ENCODE measurements at places on chromosomes 2 and 18.

DNA sequence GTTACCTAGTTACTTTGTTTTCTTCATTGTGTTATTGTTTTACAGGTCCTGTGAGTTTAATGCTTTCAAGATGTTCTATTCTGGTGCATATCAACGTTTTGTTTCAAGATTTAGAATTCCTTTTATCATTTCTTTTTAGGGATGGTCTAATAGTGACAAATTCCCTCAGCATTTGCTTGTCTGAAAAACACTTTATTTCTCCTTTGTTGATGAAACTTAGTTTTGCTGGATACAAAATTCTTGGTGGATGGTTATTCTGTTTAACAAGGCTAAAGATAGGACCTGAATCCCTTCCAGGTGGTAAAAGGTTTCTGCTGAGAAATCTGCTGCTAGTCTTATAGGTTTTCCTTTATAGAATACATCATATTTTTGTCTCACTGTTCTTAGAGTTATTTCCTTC lies 102.3 kb downstream of the RND3 start:
- H3K27me3 ChIP-seq: no peaks in the 10 kb centered on the region
- DNase-seq: no peak
- H3K4me3 ChIP-seq: no peak overlapping the region
- H3K4me1 ChIP-seq: no peaks in the 10 kb centered on the region
- H3K27ac ChIP-seq: no peak overlapping the region

DNA sequence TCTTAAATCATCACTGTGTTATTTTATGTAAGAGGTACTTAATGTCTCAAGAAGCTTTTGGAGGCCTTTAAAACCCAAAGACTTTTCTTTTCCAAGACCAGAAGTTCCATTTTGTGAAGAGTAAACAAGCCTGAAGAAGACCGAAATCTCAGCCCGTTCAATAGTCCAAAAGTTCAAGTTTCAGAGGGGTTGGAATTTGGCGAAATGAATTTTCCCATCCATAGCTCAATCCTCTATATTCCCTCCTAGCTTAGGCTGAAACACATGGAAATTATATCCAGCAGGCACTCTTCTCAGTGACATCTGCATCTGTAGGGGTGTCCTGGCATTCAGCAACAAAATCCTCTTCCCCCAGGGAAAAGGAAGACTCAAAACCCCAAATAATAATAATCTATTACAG lies 344.6 kb downstream of the ARHGAP15 start:
- no peaks in the 10 kb centered on the region for H3K27me3 ChIP-seq
- DNase-seq: no peak
- no peaks in the 10 kb centered on the region for H3K36me3 ChIP-seq
- H3K4me3 ChIP-seq: no peak overlapping the region
- H3K27ac ChIP-seq: no peak overlapping the region

- no peaks in the 10 kb centered on the region for H3K27me3 ChIP-seq
- H3K4me1 ChIP-seq: peaks cover 20% of the 10 kb centered on the region
- no peak for DNase-seq
These were observed 4.3 kb downstream of the UBXN2A start for GRCh38 chr2:23944527-23944926.

DNA sequence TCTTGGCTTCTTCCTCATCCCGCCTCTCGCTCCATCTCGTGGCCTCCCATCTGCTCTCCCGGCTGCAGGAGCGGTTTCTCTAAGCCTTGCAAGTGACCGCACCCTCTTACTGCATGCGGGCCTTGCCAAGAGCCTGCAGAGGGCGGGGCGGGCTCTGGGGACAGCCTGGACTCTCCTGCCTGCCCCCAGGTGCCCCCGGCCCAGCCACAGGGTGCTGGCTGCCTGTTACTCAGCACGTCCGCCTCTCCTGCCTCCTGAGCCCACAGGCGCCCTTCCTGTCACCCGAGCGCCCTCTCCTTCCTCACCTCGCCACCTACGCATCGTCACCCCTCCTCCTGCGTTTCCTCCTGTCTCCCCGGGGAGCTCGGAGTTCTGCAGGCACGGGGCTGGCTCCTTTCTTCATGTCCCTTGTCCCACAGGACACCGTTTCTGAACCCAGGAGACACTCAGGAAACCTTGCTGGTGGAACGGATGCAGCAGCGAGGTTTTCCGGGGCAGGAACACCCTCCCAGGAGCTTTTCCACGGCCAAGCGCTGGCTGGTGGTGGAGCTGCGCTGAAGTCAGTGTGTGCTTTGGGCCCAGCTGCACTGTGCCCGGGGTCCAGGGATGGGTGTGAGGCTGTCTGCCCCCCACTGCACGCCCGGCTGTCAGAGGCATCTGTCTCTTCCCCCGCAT lies 28.5 kb downstream of the HPCAL1 start:
- no peak overlapping the region for H3K4me3 ChIP-seq
- H3K4me1 ChIP-seq: peaks cover 29% of the 10 kb centered on the region

DNA sequence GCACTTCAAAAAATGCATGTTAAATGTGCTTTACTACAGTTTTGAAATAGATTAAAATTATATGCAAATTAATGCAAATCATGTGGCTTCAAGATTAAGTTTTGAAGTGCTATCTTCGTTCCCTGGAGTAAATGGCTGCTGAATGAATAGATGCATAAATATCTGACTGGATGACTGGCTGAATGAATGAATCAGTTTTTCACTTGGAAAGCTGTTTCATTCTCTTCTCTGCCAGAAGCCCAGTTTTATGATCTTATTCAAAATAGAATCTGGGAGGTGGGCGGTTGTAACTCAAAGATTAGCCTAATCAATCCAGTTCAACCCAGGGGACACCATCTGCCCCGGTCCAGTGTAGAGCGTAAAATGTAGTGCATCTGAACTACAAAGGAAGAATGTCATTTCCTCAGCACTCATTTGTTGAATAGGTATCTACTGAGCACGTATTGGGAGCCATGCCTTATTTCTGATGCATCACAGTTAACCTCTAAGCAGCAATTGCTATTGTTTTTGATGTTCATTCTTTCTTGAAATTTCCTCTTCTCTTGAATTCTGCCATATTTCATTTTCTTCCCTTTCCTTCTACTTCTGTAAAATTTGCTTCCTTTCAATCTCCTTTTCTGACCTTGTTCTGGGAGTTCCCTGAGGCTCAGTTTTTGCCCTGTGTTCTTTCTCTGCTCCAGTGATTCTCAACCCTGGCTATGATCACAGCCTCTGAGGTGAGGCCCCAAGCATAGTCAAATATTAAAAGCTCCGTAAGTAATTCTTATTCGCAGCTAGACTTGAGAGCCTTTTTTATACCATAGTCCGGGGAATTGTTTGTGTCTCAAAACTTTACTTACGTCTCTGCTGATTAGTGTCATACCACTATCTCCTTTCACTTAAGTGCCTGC lies 282.7 kb downstream of the PARD3B start:
- no peaks in the 10 kb centered on the region for H3K27me3 ChIP-seq
- H3K4me1 ChIP-seq: no peaks in the 10 kb centered on the region
- no peaks in the 10 kb centered on the region for H3K36me3 ChIP-seq

- H3K36me3 ChIP-seq: peaks cover 75% of the 10 kb centered on the region
- no peak overlapping the region for H3K4me3 ChIP-seq
- H3K27ac ChIP-seq: no peak overlapping the region
- H3K4me1 ChIP-seq: no peaks in the 10 kb centered on the region
These were observed 16.9 kb downstream of the ERCC3 start for GRCh38 chr2:127277028-127277427.

DNA sequence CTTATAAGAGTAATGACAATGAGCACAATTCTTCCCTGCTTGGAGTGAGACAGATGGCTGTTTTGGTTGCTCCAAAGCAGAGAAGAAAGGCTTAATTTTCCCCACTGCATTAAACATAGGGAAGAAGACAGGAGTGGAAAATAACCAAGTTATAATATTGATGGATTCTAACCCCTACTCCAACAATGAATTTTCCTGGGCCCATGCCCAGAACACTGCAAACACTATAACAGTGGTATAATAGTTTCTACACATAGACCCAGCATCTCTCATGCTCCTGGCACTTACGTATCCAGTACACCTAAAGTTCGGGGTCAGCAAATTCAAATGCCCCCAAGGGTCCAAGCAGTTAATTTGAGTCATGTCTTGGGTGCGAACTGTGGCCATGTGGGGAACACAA lies 613.4 kb downstream of the PLCL1 start:
- no peaks in the 10 kb centered on the region for H3K4me1 ChIP-seq
- no peaks in the 10 kb centered on the region for H3K27me3 ChIP-seq
- H3K36me3 ChIP-seq: no peaks in the 10 kb centered on the region

DNA sequence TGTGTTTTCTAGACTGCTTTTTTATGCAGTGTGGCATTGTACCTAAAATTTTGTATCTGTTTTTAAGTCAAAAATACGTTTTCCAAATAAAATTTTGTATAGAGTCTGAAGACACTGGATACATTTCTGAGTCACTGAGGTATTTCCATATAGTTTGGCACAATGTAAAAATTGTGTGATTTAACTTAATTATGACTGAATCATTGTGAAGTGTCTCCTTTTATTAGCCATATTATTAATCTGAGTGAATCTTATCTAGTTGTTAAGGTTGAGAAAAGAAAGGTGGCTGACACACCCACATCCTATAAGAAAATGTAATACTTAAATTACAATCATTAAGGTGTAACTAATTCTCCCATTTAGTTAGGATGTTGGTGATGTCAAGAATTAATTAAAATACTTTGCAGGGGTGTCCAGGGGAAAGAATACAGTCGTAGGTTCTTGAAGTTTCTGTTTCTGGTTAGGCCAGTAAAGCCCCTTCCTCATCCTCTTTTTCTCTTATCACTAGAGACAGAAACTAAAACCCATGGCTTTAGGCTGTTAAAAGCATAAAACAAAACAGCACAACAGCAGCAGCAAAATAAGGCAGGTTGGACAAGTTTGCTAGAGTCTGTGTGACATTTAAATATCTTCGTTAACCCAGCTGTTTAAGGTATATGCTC lies 71.6 kb downstream of the UBE2E3 start:
- DNase-seq: no peak
- H3K4me1 ChIP-seq: no peaks in the 10 kb centered on the region
- H3K27me3 ChIP-seq: no peaks in the 10 kb centered on the region
- H3K27ac ChIP-seq: no peak overlapping the region
- no peaks in the 10 kb centered on the region for H3K36me3 ChIP-seq
- H3K4me3 ChIP-seq: no peak overlapping the region

DNA sequence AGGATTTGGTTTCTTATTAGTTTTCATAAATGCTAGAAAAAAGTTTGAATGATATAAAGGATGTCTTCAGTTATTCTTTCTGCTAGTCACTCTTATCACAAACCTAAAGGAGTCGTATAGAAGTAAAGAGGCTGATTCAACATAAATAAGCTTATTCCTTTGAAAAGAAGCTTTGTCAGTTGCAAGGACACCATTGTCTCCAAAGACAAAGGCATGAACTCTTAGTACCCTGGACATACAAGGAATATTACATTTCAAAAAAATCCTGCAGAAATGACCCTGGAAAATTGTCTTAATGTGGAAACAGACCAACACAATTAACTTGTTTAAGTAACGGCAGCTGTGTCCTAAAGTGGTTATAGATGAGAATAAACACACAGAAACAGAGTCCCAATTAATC lies 528.0 kb downstream of the CPS1 start:
- no peak for DNase-seq
- H3K27ac ChIP-seq: no peak overlapping the region

DNA sequence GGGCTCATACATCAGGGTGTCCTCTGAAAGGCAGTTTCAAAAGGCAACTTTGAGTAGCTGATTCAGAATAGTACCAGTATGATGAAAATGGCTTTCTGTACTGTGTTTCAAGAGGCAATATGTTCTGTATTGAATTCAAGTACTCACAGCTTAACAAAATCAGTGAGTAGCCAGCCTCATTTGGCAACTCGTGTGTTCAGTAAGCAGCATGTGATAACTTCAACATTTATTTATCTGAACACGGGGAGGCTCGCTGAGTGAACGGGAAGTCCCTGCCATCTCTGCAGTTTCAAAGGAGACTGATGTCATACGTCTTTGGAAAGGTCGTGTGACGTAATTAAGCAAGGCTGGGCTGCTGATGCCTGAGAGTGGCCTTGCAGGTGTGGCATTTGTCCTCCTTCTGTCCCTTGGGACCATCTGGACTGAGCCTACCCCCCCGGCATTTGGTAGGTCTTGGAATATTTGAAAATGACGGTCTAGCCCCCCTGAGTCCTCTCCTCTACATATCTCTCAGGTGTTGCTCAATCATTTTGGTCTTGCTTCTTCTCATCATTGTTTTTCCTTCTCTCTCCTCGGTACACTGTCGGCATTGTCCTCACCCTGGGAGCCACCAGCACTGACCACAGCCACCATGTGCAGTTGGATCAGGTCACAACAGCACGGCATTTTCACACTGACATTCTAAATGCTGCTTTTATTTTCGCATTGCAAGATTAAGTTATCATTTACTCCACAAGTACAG lies 62.8 kb downstream of the SMIM21 start:
- no peaks in the 10 kb centered on the region for H3K36me3 ChIP-seq
- H3K27me3 ChIP-seq: peaks cover 2% of the 10 kb centered on the region

DNA sequence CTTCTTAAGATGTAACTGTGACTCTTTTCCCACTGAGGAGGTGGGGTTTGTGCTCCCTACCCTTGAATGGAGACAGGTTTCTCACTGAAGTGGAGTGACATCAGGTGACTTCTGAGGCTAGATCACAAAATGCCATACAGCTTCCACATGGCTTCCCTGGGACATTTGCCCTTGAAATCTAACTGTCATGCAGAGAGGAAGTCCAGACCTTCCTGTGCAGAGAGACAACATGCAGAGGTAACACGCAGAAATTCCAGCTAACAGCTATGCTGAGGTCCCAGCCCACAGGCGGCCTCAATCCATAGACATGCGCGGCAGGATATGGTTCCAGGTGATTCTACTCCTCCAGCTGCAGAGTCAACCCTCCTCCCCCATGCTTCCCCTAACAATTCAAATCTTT lies 119.0 kb downstream of the TRIB2 start:
- no peaks in the 10 kb centered on the region for H3K4me1 ChIP-seq
- H3K4me3 ChIP-seq: no peak overlapping the region
- no peak for DNase-seq
- no peaks in the 10 kb centered on the region for H3K27me3 ChIP-seq

GRCh38 chr18:37889963-37890362 lies 324.4 kb upstream of the CELF4 start:
- H3K4me1 ChIP-seq: no peaks in the 10 kb centered on the region
- no peaks in the 10 kb centered on the region for H3K27me3 ChIP-seq
- no peak for DNase-seq
- H3K27ac ChIP-seq: no peak overlapping the region
- H3K4me3 ChIP-seq: no peak overlapping the region
- H3K36me3 ChIP-seq: no peaks in the 10 kb centered on the region

GRCh38 chr2:167820488-167820887 lies 426.9 kb downstream of the STK39 start:
- H3K36me3 ChIP-seq: no peaks in the 10 kb centered on the region
- DNase-seq: no peak
- no peak overlapping the region for H3K4me3 ChIP-seq
- H3K27ac ChIP-seq: no peak overlapping the region
- no peaks in the 10 kb centered on the region for H3K27me3 ChIP-seq

DNA sequence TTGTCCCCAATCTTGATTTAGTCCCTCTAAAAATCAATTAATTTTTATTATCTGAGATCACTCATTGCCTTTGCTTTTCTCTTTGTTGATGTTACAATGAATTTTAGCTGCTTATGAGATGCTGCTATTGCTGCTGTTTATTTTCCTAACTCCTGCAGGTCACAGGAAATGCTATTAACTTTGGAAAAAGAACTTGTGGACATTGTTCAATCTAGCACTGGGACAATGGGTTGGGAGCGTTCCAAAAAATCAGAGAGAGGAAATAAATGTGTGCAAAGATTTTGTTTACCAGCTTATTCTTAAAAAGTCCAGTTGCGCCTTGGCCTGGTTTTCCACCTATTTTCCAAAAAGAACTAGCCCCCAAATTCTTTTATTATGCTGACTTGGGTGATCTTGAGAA lies 268.3 kb downstream of the PTH2R start:
- no peaks in the 10 kb centered on the region for H3K4me1 ChIP-seq
- H3K4me3 ChIP-seq: no peak overlapping the region
- H3K27ac ChIP-seq: no peak overlapping the region

- DNase-seq: no peak
- no peaks in the 10 kb centered on the region for H3K27me3 ChIP-seq
- H3K36me3 ChIP-seq: no peaks in the 10 kb centered on the region
These were observed 22.3 kb upstream of the DUSP2 start for GRCh38 chr2:96167407-96168013.
